ENCODE measurements at places on chromosomes 1 and 21.

DNA sequence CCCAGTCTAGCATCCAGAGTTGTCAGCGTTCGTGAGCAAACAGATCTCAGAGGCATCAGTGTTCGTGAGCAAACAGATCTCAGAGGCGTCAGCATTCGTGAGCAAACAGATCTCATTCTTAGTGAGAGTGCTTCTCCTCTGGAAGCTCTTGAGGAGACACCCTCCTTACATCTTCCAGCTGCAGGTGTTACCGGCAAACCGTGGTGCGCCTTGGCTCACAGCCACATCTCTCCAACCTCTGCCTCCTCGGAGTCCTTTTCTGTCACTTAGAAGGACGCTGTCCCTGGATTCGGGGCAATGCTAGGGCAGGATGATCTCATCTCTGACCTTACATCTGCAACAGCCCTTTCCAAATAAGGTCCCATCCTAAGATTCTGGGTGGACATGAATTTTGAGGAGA is 14.6 kb upstream of the UMODL1 start:
- no peak for DNase-seq

- DNase-seq = no peak
Observed at GRCh38 chr21:17759511-17760178, 59.5 kb downstream of the C21orf91 start.

GRCh38 chr1:3313576-3313950 is 140.9 kb upstream of the ARHGEF16 start:
- no peak for DNase-seq

GRCh38 chr1:165114022-165114888 is 242.3 kb downstream of the LMX1A start:
- DNase-seq = peak; percentile 4

- no peak for DNase-seq
Observed at GRCh38 chr1:228150461-228151179, 890 bp downstream of the GJC2 start.

GRCh38 chr1:229535230-229535629 is 23.3 kb downstream of the ABCB10 start:
- no peak for DNase-seq

GRCh38 chr1:7644086-7644485 is 127.0 kb upstream of the VAMP3 start:
- DNase-seq = no peak

- DNase-seq = no peak
Observed at GRCh38 chr1:99745684-99746083, 20.8 kb downstream of the FRRS1 start.

DNA sequence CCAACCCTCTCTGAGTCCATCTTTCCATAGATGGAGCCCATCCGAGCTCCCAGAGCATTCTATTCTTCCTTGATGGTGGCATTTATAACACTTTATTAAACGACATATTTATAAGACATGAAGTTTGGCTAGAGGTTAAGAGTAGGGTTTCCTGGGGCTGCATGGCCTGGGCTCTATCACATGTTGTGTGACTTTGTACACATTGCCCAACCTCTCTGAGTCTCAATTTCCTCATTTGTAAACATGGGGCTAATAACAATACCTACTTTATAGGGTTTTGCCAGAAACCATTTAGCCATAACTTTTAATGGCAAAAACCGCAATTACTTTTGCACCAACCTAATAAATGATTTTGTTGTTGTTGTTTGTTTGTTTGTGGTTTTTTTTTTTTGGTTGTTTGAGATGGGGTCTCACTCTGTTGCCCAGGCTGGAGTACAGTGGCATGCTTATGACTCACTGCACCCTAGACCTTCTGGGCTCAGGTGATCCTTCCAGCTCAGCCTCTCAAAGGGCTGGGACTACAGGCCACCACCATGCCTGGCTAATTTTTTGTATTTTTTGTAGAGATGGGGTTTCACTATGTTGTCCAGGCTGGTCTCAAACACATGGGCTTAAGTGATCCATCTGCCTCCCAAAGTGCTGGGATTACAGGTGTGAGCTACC is 13.9 kb upstream of the ASAP3 start:
- DNase-seq = no peak

- DNase-seq = no peak
Observed at GRCh38 chr21:36499578-36500471, 19.9 kb upstream of the CLDN14 start.

GRCh38 chr1:182786223-182786994 is 3.2 kb upstream of the NPL start:
- peak; percentile 18 for DNase-seq

- DNase-seq = no peak
Observed at GRCh38 chr1:107479865-107480350, 339.1 kb downstream of the NTNG1 start.

- DNase-seq = no peak
Observed at GRCh38 chr1:210246447-210246846, 13.9 kb downstream of the SERTAD4 start.

GRCh38 chr1:65050735-65051134 is 84.4 kb upstream of the JAK1 start:
- DNase-seq = no peak

DNA sequence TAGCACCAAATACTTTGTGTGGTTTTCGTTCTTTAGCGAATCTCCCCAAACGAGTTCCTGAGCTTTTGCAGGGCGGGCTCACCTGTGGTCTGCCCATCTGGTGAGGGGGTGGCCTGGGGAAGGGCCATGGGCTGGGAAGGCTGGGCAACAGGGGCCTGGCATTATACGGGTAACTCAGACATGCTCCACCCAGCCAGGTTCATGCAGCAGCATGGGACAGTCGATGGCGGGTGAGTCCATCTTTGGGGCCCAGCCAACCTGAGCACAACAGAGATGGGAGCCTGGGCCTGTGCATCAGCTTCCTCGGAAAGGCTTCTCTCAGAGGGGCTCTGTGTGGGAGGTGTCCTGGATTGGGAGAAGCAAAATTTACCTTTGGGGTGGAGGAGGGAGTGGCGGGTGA is 302.6 kb downstream of the CAMTA1 start:
- no peak for DNase-seq

DNA sequence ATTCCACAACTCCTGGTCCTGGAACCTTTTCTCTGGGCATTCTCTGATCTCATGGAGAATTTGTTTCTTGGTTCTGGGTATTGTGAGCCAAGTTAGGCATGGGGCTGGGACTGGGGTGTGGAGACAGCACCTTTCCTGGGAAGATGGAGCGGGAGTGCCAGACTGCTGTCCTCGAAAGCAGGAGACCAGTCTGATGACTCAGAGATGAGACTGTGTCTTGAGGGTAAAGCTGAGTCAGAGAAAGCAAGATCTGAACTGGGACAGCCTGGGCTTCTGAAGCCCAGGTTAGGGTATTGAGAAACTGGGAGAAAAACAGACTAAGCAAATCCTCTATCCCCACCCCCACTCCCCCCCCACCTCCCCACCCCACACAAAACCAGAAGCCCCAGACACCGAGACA is 2.2 kb upstream of the KANK4 start:
- no peak for DNase-seq

GRCh38 chr1:11955221-11955620 is 20.7 kb downstream of the PLOD1 start:
- no peak for DNase-seq

DNA sequence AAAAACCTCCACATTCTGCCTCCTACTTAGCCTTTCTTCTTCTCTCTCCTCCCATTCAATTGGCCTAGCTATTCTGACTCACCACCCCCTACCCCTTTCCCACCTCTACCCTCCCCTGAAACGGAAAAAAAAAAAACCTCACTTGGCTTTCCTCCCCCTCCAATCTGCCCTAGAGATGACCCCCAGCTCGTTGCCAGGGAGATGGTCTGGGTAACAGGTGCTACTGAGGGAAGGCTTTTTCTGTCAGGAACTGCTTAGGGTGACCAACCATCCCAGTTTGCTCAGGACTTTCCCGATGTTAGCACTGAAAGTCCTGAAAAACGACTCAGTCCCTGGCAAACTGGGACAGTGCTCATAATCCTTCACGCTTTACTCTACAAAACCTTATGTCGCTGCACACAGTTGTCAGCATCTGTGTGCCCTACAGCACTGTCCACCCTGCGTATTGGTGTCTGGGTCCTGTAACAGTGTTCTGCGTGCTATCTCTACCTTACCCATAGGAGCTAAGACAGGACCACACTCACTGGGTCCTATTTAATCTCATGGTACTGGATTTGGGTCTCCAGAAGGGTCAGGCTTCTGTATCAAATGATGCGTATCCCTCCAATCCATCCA is 7.7 kb upstream of the CADM3 start:
- DNase-seq = no peak

- DNase-seq = no peak
Observed at GRCh38 chr1:88016947-88017346, 667.1 kb upstream of the PKN2 start.

DNA sequence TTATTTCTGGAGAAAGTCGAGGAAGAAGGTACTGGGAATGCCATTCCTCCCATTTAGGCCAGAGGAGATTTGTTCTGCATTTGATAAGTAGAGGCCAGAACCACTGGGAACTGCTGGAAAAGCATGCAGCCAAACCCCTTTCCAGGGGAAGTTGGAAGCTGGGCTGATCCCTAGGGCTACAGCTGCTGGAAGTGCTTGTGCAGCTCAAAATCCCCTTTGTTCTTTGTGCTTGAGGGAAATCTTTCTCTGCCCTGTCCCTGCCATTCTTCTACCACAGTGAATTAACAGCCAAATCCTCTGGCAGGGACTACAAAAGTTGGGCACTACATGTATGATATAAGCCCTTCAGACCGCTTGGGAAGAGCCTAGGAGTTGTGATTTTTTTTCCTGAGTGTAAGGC is 734.1 kb downstream of the LRRIQ3 start:
- no peak for DNase-seq

DNA sequence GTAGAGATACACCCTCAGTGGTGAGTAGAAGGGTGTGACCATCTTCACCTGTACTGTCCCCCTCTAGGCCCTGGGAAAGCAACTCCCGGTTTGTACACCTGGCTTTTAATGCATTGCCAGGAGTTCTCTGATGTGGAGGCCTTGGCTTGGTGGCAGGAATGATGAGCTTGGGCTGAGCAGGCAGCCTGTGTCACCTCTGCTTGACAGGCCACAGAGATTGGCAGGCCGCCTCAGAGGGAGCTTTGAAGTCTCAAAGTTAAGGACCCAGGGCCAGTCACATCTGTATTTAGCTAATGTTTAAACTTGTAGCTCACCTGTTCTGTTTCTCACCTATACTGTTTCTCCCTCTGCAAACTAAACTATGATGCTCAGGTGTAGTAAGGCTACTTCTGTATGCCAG is 28.5 kb downstream of the HUNK start:
- no peak for DNase-seq

GRCh38 chr1:46166521-46167462 is 8.1 kb upstream of the TSPAN1 start:
- DNase-seq = no peak

GRCh38 chr1:54126271-54126815 is 26.5 kb downstream of the CDCP2 start:
- DNase-seq = no peak

- no peak for DNase-seq
Observed at GRCh38 chr1:215581896-215582295, 14.8 kb downstream of the KCTD3 start.

GRCh38 chr1:202086579-202087350 is 36.0 kb upstream of the GPR37L1 start:
- DNase-seq = no peak

GRCh38 chr1:25501235-25502058 is 42.0 kb upstream of the LDLRAP1 start:
- no peak for DNase-seq

DNA sequence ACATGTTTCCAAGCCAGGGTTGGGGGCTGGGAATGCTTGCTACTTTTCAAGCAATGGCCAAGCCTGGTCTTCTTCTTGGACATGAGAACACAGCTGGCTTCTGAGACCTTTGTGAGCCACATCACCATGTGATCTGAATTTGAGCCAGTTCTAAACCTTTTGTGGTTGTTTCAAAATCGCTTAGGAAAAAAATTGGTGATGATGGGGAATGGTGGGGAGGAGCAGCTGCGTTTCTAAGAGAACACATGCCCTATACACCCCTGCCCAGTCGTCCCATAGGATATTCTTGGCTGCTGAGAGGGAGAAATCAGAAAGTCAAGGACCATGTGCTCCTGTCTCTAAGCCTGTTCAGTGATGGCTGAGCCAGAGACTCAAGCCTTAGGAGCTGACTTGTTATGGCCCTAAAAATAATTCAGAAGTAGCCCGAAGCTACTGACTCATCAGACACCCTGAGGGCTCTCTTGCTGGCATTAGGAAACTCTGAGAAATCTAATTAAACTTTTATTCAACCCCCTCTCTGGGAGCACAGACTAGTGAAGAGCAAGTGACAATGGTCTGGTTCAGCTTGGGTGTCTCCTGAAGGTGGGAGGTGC is 30.5 kb downstream of the CCDC185 start:
- DNase-seq = no peak

DNA sequence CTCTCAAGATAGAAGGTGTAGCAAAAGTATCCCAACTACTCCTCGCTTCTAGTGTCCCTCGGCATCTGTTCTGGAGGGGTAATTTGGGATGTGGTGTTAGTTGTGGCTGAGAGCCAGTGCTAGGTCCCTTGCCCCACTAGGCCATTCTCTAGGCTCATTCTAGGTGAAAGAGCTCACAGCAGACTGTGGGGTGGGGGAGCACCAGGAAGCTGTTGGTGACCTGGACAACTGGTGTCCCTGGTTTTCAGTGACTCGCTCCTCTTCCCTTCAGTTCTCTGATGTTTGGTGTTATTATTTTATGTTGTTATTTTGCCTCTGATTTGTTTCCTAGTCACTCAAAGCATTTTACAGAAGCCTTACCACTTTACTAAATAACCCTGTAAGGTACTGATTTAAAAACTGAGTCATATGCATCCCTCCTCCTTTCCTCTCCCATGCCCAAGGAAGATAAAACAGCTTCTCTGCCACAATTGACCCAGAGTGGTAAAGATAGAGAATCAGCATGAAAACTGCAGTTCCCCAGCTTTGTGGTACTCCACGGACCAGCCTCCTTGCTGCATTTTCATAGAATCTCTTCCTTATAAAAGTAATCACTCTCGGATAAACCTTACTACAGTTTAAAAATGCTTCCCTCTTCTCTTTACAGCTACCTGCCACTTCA is 14.1 kb downstream of the DYRK3 start:
- DNase-seq = no peak

DNA sequence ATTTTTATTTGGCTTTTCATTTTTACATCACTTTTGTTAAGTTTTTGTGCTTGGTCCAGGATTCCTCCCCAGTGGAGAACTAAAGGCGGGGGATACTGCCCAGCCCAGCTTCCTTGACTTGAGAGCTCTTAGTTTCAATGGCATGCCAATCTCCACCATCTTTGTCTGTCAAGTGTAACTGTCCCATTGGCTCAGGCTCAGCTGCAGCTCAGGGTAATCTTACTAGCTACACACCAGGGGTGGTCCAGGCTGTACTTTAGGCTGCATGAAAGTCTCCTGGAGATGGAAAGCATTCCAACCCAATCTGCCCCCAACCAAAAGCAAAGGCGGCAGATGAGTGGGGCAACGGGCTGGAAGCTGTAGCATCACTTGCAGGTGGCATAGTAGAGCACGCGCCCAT is 31.4 kb downstream of the CAMK1G start:
- no peak for DNase-seq

DNA sequence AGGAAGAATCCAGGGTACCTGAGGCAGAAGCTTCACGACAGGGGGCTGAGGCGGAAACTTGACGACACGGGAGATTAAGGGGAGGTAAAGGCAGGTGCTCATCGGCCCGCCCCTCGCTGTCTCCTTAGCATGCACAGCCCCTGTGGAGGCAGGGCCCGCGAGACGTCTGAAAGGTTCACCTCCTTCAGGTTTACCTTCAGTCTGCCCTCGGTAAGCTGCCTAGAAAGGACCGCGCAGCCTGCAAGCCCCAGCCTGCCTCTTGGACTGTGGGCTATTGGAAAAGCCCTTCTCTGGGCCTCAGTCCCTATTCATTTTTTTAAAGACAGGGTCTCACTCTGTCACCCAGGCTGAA is 28.5 kb downstream of the KNCN start:
- DNase-seq = no peak

GRCh38 chr1:161739865-161740566 is 9.6 kb upstream of the DUSP12 start:
- DNase-seq = no peak

GRCh38 chr21:33296156-33296555 is 28.6 kb upstream of the IFNAR1 start:
- peak; percentile 13 for DNase-seq
